ENCODE measurements at places on chromosomes 1 and 21.
A peak's percentile ranks its signal among the peaks of the same experiment; 100 is the strongest.

GRCh38 chr1:71599306-71599705 is 518.5 kb upstream of the ZRANB2 start:
- DNase-seq, result no peak

- DNase-seq, result no peak
These were observed 44.1 kb downstream of the STYXL2 start for GRCh38 chr1:167137793-167138510.

- DNase-seq, result no peak
These were observed 97.0 kb upstream of the IRF2BP2 start for GRCh38 chr1:234706931-234707330.

DNA sequence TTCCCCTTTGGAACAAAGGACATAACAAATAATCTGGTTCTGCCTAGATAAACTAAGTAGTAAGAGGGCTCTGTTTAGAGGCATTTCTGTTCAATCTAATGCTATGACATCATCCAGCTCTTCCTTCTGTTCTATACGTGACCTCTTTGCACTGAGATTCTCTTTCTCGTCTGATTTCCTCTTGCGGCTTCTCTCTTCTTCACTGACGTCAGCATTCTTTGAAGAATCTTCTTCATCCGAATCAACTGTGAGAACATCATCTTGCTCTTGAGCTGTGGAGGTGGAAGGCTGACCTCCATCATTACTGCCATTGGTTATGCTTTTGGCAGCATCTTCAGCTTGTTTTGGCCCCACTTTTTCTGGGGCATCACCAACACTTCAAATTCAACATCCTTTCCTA is 130.4 kb downstream of the HS2ST1 start:
- no peak for DNase-seq

DNA sequence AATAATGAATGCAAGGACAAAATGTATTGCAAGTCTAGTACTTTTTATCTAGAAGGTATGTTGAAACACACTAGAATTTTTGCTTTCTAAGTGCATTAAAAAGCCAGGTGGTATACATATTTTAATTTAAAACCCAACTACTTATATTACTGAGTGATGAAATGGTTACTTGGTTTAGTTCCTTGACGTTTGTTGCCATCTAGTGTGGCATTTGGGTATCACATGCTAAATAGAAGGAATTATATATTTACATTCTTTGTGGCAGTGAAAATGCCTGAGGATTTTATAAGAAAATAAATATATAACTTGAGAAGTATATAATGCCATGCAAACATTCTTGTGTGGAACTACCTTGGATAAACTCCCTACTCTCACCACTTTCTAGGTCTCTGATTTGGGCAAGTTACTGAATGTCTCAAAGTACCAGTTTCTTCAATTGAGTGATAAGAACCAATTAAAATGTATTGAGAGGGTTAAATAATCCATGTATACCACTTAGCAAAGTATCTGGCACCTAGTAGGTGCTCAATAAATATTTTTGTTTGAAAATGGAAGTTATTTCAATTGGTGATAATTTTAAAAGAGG is 69.6 kb downstream of the SDCCAG8 start:
- DNase-seq, result peak; percentile 55

- DNase-seq, result peak; percentile 37
These were observed 593.1 kb downstream of the PTBP2 start for GRCh38 chr1:97314685-97315084.

DNA sequence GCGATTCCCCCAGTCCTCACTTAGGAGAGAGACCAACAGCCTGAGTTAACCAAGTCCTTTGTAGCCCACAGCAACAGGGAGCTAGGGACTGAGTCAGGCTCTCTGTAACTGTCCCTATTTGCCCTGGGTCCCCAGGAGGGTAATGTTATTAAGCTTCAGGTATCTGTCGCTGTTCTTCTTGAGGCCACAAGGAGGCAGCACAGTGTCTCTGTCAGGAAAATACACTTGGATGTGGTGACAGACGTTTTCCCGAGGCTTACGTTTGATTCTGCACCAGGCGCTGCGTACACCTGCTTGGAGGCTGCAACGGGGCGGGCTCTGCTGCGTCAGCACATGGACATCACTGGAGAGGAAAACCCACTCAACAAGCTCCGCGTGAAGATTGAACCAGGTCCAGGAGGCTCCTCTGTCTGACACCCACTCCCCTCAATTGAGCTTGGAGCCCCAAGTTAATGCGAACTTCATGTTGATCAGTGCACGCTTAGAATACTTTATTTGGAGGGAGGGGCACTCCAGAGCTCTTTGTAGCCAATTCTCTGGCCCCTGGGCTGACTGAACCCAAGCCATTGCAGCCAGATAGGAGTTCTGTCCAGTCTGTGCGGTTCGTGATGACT is 10.7 kb upstream of the ELF3 start:
- peak; percentile 80 for DNase-seq

DNA sequence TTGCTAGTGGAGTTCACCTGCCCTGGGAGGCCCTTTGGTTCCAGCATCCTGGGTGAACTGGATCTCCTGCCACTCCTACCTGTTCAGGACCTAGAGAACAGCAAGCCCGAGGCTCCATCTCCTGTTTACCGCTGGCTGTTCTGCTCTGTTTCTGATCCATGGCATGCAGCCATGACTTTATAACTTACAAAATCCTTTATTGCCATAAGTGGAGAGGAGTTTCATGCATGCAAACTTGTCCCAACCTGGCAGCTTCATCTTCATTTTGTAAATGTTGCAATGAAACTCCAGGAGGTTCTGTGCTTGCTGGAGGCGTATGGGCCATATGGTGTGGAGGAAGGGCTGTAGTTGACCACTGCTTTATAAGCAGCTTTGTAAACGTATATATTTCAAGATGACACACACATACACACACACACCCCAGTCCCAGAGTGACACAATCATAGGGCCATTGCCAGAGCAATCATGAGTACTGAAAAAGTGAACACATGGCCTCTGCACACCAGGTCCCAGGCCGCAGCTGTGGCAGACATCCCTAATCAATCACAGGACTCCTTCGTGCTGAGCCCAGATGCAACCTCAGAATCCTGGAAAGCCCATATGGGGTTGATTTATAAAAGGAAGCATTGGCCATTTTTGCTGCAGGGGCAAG is 69.0 kb downstream of the UBIAD1 start:
- DNase-seq, result no peak

DNA sequence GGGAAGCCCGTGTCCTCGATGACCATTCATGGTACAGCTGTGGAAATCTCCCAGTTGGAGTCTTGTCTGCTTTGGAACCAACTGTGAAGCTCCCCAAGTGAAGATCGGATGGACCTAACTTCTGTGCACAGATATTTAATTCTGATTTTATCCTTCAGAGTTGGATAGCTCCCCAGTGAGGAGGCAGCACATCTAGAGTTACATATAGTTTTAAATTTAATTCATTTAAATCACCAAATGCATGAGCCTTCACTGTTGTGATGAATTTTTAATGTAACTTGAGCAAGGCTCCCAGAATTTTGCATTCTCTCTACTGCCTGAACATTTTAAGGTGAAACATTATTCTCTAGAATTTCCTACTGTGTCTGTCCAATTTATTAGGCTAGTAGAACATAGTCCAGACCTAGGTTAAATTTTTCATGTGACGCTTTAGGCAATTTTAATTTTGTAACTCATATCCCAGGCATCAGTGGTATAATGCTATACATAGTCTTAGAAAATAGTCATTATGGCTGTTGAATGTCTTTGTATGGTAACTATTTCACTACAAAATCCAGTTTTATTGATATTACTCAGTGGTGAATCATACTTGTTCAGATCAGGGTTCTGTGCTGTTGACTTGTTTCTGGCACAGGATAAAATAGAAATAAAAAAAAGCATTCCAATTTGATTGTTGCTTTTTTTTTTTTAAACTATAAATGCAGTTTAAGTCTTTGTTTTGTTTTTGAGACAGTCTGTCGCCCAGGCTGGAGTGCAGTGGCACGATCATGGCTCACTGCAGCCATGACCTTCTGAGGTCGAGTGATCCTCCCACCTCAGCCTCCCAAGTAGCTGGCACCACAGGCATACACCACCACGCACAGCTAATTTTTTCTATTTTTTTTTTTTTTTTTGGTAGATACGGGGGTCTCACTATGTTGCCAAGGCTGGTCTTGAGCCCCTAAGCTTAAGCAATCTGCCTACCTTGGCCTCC is 66.9 kb downstream of the PRDM2 start:
- no peak for DNase-seq

DNA sequence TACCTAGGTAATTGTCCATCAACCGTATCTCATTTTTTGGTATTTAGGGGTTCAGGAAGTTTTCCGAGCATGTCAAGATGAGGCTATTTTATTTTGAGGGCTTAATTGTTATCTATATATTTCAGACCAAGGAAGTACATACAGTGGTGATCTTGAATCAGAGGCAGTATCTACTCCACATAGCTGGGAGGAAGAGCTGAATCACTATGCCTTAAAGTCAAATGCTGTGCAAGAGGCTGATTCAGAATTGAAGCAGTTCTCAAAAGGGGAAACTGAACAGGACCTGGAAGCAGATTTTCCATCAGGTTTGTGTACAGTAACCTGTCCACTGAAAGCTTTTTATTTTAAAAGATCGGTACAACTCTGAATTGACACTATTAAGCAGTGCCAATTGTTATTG is 130.2 kb downstream of the ZMYM4 start:
- DNase-seq, result no peak

- no peak for DNase-seq
These were observed 50.0 kb upstream of the SYT6 start for GRCh38 chr1:114203595-114204128.

DNA sequence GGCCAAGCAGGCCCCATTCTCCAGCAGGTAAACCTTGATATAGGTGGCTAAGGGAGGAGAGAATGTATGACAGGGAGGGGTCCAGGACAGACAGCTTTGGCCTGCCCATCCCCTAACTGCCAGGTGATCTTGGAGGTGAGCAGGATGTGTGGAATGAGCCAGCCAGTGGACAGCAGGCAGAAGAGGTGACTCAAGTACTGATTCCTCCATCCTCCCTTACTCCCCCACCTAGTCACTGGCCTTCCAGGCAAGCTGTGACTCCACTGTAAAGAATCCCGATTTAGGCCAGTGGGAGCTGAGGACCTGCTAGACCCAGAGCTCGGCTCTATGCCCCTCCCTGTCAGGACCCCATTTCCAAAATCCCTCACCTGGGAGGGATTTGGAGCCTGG is 36.6 kb downstream of the RIMS3 start:
- DNase-seq, result no peak

DNA sequence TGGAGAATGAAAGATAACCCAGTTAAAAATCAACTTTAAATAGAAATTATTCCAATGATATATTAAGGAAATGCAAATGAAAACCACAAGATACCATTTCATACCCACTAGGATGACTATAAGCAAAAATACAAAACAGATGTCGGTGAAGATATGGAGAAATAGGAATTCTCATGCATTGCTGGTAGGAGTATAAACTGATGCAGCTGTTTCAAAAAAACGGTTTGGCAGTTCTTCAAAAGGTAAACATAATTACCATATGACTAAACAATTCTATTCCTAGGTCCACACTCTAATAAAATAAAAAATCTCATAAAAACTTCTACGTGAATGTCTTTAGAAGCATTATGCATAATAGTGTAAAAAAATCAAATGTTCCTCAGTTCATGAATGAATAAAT is 763.3 kb upstream of the BRINP3 start:
- no peak for DNase-seq

DNA sequence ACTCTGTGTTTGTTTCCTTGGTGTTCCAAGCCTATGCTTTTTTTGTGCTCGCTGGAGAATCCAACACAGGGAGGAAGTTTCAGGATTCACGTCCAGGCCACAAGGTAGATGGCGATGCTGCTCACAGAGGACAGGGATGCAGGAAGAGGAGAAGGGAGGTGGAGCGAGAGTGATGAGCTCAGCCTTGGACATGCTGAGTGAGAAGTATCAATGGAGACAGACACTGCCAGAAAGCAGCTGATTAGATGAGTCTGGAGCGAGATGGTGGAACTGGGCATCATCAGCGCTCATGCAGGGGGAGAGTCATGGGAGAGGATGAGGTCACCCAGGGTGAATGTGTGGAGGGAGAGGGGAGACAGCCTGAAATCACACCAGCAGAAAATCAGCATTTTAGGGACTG is 110.0 kb downstream of the GLUL start:
- DNase-seq, result no peak

DNA sequence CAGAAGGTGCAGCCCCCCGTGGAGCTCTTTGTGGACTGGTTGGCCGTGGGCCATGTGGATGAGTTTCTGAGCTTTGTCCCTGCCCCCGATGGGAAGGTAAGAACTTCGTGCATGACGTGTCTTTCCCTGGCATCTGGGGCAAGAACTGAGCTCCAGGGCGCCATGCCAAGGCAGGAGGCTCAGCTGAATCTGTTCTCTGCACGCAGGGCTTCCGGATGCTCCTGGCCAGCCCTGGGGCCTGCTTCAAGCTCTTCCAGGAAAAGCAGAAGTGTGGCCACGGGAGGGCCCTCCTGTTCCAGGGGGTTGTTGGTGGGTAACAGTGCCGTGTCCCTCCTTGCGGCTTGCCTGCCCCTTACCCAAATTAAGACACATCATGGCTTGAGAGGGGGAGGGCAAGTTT is 27.7 kb downstream of the PADI3 start:
- no peak for DNase-seq

GRCh38 chr1:77925518-77925917 is 37.1 kb downstream of the NEXN start:
- no peak for DNase-seq

GRCh38 chr1:57638239-57638638 is 214.4 kb upstream of the DAB1 start:
- DNase-seq, result no peak

DNA sequence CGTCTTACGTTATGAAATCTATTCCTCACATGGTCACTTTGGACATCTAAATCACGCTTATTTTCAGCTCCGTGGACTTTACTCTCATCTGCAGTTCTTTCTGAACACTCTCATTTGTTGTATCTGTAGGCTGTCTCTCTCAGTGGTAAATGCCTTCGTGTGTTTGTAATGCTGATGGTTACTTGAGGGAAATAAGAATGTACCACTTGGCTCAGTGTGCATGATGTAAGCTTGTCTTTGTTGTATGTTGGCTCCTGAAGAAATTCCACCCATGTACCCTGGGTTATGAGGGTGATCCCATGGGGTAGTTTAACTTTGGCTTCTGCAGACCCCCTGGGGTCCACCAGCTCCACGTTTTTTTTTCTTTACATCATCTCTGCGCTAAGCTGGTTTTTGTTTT is 378.4 kb downstream of the SETD4 start:
- DNase-seq, result no peak

DNA sequence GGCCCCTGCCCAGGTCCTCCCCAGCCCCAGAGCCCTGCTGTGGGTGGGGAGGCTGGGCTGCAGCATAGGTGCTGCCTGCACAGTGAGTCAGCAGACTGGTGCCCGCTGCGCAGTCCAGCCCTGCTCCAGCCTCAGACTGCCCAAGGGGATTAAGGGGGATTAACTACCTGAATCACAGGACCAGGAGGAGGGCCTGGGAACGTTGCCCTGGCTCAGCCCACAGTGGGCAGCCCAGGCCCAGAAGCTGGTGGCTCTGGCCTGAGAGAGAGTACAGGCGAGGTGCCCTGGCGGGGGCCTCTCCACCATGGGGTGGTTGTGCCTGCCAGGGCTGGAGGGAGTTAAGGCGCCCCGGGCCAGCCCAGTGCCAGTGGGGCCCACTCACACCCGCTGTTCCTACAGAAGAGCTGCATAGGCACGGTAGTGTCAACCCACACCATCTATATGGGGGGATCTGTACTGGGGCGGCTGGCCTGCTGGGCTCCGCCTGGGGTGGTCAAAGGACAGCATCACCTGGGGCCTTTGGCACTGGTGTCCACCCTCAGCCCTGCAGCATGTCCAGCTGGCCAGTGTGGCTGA is 2.3 kb downstream of the OBSCN start:
- no peak for DNase-seq

GRCh38 chr1:219039682-219040154 is 134.0 kb upstream of the LYPLAL1 start:
- no peak for DNase-seq

- no peak for DNase-seq
These were observed 13.3 kb downstream of the CSF1 start for GRCh38 chr1:109923946-109924275.

GRCh38 chr1:932173-932510 is 8.4 kb downstream of the SAMD11 start:
- DNase-seq, result no peak
